ENCODE measurements at places on chromosomes 5 and 9. TPM values are rescaled to one million over a fixed set of nuclear protein-coding genes. Genes with fewer than 3 reads are reported as not detected.

Gene FBP1
- not detected for total RNA-seq

Gene GPR150
- not detected for total RNA-seq

Gene GABRA1
- not detected for total RNA-seq

DNA sequence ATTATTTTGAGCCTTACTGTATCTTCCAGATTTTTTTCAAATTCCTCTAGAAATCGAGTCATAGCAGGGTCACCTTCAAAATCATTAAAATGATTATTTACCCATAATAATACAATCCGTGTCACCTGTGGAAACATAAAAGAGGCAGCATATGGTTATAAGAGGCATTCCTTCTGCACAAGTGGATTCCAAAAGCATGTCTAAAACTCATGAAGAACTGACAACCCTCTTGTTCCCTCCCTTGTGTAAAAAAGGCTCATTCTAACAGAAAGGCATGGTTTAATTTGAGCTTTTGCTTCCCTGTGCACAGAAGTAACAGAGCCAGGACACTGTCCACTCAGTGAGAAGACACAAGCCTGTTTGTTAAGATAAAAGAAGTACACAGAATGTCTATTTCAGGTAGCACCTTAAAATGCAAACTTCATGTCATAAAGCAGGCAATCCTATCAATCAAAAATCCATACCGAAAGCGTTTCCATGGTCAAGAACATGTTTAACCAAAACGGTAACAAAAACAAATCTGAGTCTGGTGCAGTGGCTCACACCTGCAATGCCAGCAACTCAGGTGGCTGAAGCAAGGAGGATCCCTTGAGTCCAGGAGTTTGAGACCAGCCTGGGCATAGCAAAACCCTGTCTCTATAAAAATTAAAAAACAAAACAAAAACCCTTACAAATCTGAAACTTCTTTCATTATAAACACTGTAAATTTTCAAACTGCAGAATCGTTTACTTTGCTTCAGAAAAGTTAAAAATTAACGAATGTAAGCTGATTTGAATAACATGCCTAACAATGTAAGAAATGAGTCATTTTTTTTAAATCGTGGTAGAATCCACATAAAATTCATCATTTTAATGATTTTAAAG is 139.3 kb downstream of the RAPGEF6 start:
- no peak for DNase-seq

DNA sequence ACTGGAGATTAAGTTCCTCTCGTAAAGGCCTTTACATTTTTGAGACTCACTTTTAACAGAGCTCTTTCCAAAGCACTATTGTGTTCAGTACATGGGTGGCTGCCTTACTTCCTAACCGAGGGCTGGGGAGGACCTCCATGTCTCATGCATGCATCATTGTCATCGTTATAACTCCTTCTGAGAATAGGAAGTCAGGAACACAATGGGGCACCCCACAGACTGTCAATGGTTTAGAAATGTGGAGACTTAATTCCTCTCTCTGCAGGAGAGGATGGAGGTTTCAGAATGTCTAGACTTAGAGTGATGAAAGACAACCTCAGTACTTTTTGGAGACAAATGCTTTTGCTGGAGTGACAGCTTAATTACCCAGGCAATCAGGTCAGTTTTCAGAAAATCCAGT is 83.9 kb downstream of the PRLR start:
- no peak for DNase-seq

GRCh38 chr5:116944183-116944582 is 369.6 kb upstream of the SEMA6A start:
- DNase-seq = no peak

DNA sequence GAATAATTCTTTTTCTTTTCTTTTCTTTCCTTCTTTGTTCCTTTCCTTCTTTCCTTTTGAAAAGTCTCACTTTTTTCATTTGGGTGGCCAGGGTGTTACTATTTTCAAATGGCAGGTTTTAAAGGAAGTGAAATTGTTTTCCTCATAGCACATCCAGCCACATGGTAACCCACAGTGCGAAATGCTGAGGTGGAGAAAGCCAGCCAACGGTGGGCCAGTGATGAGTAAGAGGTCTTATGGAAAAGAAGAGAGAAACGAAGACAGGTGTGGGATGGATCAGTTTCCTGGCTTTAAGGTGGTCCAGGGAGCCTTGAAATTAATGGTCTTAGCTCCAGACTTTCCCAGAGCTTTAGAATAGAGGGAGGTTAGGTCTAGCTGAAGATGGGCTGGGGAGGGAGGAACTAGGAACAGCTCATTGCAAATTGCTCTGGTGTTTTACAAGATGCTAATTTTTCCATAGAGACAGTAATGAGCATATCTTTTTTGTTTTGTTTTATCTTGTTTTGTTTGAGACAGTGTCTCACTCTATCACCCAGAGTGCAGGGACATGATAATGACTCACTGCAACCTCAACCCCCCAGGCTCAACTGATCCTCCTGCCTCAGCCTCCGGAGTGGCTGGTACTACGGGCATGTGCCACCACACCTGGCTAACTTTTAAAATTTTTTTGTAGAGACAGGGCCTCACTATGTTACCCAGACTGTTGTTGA is 17.8 kb downstream of the ITK start:
- no peak for DNase-seq

DNA sequence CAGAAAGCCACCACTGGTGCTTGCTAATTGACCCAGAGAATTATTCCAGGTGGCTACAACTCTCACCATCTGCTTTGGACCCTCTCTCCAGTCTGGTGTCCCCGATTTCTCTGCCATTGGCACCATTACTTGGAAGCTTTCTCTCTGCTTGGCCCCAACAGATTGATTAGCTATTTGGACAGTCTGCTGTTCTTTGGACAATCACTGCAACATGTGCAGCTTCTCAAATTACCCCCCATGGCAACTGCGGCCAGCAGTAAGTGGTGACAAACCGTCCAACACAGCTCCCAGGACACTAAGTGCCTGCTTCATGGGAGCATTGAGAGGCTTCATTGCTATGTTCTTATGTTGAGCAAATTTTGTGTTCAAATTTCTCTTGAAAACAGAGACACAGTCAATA is 309.8 kb downstream of the TAF11L14 start:
- no peak for DNase-seq

DNA sequence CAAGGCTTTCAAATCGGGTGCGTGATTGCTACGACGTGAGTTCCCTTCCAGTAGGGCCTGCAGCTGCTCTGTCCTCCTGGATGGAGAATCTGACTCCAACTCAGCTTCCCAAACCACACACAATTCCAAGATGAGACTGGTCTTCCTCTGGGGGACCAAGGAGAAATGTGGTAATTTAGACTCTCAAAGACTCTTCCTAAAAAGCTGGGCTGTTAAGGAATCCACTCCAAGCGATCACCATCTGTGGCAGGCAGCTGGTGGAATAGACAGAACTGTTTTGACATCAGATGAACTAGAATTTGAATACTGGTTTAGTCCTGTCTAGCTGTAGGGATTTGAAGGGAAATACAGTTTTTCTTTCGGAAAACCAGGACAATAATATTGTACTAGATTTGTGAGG is 130.7 kb upstream of the KLF4 start:
- DNase-seq = no peak

GRCh38 chr5:150642991-150643710 is 2.7 kb downstream of the SYNPO start:
- DNase-seq = no peak

Measured in NCI-H460 (cell line).